Foreskin fibroblast (primary cell): ENCODE measurements at places on chromosomes 11 and 22.
A peak's percentile ranks its signal among the peaks of the same experiment; 100 is the strongest.

- DNase-seq, result no peak
Measured at GRCh38 chr11:120771551-120772060, 252.3 kb upstream of the TBCEL start.

- DNase-seq, result peak; percentile 20
Measured at GRCh38 chr11:8382436-8383053, 118.9 kb upstream of the LMO1 start.

GRCh38 chr22:31951194-31952093 is 7.1 kb downstream of the YWHAH start:
- no peak for DNase-seq

GRCh38 chr11:31214372-31214771 is 155.2 kb downstream of the DCDC1 start:
- DNase-seq, result no peak

- peak; percentile 86 for DNase-seq
Measured at GRCh38 chr11:76690736-76691135, 20.2 kb upstream of the LRRC32 start.

DNA sequence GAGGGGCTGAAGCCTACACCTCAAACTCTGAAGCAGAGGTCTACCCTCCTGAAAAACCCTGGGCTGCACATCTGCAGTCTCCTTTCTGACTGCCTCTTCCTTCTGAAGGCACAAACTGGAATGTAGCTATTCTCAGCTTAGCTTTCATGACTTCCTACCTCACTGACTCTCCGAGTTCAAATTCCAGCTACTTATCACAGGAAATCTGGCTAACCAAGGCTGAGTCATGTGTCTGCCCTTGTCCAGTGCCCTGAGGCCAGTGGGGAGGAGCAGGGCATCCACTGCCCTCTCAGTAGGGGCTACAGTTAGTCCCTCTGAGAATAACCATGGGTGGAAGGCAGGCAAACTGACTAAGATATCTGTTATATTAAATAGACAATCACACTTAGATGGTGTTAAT is 29.2 kb downstream of the PDGFD start:
- DNase-seq, result peak; percentile 72

- no peak for DNase-seq
Measured at GRCh38 chr11:6457581-6458320, 16.0 kb downstream of the TRIM3 start.

DNA sequence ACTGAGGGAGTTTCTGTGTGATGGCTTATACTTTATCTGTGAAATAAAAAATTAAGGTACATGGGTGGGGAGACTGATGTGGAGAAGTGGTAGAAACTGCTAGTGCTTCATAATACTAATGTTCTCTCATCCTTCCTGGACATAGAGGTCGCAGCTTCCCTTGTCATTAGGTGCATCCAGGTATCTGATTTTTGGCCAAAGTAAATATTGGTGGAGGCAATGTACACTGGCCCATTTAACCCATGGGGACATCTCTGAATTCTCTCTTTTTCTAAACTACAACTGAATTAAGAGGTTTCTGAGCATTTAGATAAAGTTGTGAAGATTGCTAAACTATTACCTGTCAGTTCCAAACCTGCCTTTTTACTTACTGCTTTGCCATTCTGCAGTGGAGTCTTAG is 140.9 kb upstream of the CHORDC1 start:
- DNase-seq, result no peak

GRCh38 chr11:125357551-125357950 is 138.5 kb downstream of the FEZ1 start:
- DNase-seq, result no peak

DNA sequence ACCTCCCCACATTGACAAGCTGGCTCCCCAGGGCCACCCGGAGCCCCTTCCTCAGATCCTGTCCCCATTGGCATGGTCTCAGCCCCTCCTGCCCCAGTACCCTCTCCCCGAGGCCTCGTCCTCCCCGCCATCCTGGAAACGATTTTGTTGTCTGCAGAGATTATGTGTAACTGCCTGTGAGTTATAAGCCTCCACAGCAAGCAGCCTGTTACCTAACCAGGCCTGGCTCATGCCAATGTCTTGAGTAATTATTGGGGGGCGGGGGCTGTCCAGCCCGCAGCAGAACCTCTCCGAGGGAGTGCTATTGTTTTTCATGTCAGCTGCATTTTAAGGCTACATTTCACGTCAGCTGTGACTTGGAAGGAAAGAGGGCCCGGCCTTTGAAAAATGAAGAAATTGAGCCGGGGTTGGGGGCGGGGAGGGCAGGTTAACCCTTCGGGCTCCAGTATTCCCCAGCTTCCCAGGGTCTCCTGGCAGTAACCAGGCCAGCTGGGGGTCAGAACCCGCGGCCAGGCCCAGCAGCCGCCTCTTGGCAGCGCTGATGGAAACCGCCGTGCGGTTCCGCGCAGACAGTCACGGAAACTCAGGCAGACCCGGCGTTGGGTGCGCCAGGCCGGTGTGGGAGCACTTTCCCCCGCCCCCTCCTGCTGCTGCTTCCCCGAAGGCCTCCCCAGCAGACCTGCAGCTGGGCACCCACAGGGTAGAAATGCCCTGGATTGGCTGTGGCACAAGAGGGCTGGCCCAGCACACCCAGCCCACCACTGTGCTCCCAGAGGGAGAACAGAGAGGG is 59.5 kb downstream of the CDKN1C start:
- DNase-seq, result peak; percentile 88

DNA sequence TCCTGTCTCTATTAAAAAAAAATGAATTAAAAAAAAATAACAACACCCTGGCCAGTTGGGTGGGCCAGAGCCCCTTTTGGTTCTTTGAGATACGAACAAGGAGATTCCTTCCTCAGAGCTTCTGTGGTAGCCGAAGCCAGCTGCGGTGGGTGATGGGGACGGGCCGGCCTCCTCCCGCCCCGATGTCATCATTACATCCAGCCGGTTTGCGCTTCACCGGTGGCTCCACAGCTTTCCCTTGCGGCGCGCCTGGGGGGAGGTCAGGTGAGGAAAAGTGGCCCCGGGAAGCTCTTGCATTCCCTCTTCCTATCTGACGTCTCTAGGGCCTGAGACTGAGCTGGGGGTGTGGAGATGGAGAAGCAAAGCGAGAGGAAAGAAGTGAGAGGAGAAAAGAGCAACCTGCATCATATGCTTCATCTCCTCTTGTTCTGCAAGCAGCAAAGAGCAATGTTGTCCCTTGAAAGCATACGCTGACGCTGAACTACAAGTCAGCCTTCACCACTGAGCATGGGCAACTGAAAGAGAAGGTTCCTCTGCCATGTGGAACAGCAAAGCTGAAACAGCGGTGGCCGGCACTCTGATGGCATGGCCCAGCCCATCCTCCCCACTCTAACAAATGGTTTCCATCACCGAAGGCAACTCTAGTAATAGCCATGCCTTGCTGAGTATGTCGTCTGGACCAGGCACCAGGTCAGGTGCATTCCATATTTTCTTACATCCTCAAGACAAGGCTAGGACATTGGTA is 6.0 kb downstream of the ADAMTS8 start:
- DNase-seq, result no peak

DNA sequence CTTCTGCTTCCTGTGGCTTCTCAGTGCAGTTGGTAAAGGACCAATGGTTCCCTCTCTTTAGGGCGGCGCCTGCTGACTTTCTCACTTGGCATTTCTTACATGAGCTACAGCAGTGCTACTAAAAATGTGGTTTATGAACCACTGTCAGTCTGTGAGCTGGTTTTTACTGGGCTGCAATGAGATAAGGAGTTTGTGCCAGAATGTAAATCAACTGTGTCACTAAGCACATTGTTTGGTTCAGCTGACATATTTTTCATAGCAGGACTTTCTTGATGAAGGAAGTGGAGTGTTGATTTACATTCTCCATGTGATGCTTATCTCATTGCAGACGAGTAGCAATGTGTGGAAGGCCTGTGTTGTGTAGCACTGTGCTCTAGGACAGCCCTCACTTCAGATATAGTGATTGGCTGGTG is 463.3 kb downstream of the SOX6 start:
- DNase-seq, result no peak

- DNase-seq, result no peak
Measured at GRCh38 chr11:47587723-47588326, 1.3 kb downstream of the FAM180B start.

DNA sequence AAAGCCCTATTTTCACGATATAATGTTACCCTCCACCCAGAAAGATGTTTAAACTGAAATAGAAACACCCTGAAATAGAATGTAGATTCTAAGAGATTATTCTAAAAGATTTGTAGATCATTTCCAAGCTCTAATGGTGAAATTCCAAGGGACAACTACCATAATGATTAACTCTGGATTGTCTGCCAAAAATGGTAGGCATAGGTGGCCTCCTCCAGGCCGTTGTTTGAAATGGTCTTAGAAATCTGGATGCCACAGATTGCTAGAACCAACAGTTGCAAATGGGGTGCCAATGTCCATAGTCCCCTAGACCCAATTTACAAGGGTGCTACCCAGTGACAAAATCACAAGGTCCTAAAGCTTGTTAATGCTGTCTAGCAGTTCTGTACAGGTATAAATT is 6.7 kb upstream of the SLC6A5 start:
- DNase-seq, result no peak

- no peak for DNase-seq
Measured at GRCh38 chr22:38126928-38127668, 16.6 kb upstream of the BAIAP2L2 start.

GRCh38 chr11:44333271-44334218 is 23.6 kb upstream of the ALX4 start:
- peak; percentile 28 for DNase-seq

DNA sequence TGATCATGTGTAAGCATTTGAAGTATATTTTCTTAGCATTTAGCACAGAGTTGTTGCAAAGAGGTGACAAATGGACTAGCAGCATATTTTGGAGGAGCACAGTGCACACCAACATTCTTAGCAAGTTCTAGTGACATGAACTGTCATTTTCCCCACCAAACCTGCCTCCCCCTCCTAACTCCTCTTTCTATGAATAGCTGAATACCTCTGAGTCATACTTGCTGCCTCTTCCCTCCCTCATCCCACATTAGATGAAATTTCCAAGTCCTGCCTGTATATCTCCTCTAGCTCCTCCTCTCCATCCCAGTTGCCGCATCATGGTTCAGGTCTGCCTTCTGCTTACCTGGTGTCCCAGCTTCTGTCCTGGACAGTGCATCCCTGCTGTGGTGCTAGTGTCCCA is 7.2 kb downstream of the OSBP2 start:
- DNase-seq, result peak; percentile 33

- no peak for DNase-seq
Measured at GRCh38 chr11:24734742-24735237, 237.9 kb downstream of the LUZP2 start.

- peak; percentile 85 for DNase-seq
Measured at GRCh38 chr11:35794850-35795249, 132.3 kb downstream of the TRIM44 start.

DNA sequence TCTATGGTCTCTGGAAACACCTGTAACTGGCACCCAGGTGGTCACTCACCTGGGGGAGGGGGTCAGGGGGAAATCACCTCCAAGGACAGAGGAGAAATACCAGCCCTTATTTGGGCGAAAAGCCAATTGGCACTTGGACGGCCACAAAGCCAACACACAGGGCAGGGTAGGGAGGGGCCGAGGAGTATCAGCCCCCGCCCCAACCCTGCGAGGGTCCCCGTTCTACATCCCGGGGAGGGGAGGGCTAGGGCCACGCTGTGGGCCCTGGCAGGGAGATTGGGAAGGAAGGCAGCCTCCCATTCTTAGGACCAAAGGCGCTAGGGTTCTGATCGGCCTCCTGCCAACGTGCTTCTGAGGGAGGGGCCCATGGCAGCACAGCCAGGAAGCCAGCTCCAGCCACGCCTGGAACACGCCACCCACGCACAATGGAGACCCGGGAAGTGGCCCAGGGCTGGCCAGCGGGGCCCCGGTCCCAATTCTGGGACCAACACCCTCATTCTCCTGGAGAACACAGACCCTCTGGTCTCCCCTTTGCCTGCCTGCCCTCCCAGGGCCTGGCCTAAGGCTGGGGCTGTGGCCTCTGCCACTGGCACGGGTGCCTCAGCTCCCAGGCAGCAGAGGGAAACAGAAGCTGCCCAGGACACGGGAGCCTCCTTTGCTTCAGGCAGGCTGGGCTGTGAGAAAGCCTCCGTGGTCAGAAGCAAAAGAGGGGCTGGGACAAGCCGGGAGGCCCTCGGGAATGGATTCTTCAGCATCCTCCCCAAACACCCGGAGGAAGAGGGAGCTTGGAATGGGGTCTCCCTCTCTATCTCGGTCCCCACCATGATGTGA is 7.4 kb downstream of the CBX6 start:
- peak; percentile 56 for DNase-seq

GRCh38 chr11:114259124-114259526 is 37.1 kb upstream of the NNMT start:
- no peak for DNase-seq

GRCh38 chr11:103257360-103257759 is 148.1 kb downstream of the DYNC2H1 start:
- no peak for DNase-seq

GRCh38 chr11:132850266-132850665 is 682.0 kb downstream of the OPCML start:
- DNase-seq, result no peak

DNA sequence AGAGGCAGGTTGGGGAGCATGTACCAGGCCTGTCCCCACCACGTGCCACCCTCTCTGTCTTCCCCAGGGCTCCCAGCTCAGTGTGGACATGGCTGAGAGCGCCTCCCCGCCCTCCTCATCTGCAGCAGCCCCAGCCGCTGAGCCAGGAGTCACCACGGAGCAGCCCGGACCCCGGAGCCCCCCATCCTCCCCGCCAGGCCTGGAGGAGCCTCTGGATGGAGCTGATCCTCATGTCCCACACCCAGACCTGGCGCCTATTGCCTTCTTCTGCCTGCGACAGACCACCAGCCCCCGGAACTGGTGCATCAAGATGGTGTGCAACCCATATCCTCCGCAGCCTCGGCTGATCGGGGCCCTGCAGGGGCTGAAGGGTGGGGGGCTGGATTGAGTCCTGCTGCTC is at the start of gene CACNA1I:
Gene CACNA1I (plus strand): TSS at position 89 of the 400 bp plus-strand sequence. CDS start 0 bp downstream, at position 89.
- DNase-seq, result no peak

DNA sequence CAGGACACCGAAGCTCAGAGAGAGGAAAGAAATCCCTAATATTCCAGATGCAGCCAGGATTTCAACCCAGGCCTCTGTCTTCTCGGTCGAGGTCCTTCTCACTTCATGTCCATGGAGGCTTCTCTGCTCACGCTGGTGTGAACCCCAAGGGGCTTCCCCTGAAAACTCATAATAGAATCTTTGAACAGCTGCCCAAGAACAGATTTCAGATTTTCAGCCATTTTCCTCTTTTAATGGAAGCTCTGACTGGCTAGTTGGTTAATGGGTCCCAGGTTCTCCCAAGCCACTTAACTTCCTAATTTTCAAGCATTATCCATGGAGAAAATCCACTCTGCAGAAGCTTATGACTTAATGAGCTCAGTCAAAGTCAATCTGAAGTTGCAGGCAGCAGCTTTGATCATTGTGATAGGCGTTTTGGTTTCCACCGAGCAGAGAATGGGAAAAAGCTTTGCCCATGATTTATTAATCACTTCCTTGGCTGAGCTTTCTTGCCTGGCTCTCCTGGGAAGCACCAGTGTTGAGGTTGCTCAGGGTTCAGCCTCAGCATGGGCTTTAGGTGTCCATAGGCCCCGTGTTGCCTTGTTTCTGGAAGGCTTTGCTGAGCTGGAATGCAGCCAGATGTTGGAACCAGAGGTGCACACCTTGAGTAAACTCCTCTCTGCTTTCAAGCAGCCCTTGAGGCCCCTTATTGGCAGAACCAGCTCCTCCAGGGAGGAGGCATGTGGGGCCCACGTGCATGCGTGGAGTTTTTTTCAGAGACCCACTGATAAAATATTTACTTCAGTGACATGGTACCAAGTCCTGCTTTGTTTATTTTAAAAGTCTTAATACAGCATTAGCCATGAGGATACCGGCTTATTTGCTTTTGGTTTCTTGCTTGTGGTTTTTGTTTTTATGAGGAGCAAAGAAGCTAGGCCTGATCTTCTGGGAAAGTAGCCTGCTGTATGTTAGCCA is 25.5 kb downstream of the LDLRAD3 start:
- peak; percentile 16 for DNase-seq
